ENCODE measurements at places on chromosomes 7 and 10.

DNA sequence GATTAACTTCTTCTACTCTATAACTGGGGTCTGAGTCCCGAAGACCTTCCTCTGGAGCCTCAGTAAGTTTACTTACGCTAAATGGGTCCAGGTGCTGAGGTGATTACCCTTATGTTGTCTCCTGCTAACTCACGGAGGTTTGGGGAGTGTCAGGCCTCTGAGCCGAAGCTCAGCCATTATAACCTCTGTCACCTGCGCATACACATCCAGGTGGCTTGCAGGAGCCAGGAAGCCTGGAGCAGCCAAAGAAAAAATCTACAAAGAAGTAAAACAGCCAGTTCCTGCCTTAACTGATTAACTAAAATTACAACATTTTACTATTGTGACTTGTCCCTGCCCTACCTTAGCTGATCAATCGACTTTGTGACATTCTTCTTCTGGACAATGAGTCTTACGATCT lies 350.7 kb downstream of the GLRX3 start:
- no peak for DNase-seq

DNA sequence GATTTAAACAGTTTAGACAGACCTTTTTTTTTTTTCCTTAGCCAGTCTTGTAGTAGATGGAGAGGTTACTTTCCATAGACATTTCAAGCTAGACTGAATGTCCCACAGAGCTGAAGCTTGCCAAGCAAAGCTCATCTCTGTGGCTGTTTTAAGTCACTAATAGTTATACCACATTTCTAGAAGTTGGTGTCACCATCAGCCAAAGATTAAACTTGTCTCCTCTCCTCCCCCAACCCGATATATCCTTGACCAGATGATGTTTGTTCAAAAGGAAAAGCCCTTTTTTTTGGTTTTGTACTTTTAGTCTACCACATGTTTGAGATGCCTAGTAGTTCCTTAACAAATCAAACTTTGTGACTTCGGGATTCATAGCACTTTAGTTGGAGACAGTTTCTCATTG lies 66.1 kb downstream of the ADD3 start:
- no peak for DNase-seq

- DNase-seq = no peak
Observed at GRCh38 chr7:32179567-32179966, 109.4 kb upstream of the PDE1C start.

DNA sequence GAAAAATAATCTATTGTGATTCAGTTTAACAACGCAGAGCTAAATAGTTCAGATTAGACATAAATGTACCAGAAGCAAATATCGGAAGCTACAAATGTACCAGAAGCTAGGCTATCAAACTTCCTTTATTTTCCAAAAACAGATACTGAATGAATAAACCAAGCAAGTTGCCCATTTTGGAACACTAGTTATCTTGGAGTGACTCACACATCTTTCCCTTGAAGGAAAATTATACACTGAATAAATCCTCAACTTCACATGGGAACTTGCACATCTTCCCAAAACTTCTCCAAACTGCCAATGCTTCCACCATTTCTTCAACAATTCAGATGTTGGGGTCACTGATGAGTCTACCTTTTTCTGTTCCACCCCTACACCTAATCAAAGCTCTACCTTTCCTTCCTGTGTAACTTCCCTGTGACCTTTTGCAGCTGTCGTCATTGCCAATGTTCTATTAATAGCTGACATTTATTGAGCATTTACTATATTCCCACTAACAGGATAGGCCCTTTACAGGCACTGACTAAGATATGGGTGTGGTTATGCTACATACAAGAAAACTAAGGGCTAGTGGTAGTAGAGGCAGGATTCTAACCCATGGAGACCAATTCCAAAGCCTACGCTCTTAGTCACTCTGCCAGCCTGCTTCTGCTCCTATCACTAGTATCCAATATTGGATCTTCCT lies 22.7 kb downstream of the RELN start:
- DNase-seq = no peak

GRCh38 chr10:35460852-35461460 lies 124.6 kb downstream of the CCNY start:
- DNase-seq = no peak

DNA sequence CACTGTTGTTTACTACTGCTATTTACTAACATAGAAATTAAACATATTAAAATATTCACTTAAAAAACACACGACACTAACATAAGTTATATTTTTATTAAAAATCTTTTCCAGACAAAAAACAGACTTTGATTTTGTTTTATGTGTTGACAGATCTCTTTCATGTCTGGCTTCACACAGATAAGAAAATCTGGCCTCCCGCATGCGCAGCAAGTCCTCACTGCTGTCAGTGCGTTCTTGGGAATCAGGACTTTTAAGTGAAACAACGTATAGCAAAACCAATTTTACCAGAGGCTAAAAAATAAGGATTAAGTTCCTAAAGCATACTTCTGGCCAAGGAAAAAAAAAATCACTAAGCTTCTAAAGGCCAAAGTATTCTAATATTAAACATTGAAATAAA lies 1.2 kb upstream of the IDI1 start:
- peak; percentile 19 for DNase-seq

DNA sequence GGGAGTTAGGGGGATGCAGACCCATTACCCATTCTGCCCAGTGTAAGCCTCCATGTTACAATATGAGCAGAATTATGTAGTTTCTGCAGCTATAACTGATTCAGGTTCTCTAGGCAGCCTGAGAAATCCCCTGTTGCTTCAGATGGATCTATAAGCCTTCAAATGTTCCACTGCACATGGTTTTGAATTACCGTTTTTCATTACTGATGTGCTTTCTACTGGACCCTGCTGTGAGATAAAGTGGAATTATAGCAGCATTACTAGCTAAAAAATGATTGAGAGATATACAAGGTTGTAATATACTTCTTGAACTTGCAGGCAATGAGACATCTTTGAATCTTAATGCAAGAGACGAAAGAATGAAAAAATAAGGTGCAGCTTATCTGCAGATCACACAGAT lies 38.4 kb upstream of the ANAPC16 start:
- DNase-seq = no peak

GRCh38 chr7:4115442-4115841 lies 566.7 kb upstream of the FOXK1 start:
- no peak for DNase-seq

DNA sequence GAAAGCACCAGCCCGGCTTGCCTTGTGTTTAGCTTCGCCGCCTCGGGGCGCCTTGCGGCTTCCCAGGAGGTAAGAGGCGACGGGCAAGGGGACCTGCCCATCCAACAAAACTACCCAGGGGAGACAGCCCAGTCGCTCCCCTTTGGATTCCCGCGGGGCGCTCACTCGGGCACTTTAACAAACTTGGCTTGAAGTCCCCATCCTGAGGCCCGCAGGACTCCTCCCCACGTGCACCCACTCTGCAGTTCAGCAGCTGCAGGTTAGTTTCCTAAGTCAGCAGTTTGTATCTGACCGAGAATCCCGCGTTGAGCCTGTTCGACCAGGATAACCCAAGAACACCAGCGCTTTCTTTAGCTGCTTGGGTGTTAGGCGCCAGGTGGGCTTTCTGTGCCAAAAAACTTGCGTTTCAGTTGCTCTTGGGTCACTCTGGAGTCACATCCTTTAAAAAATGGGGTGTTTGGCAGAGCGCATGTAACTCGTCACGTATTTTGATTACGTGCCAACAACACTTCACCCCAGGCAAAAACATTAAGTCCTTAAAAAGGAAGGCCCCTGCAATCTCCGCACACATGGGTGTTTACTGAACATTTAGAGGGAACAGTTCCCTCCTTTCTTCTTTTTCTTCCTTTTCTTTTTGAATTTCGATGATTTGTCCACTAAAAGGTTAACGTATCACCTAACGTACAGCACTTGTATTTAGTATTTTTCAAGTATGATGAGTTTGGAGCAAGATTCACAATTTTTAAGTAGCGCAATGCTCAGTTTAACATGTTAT lies 876 bp downstream of the DNAH11 start:
- no peak for DNase-seq

- no peak for DNase-seq
Observed at GRCh38 chr7:86989407-86989806, 70.0 kb downstream of the ELAPOR2 start.

- no peak for DNase-seq
Observed at GRCh38 chr7:158255156-158255555, 332.5 kb downstream of the PTPRN2 start.

DNA sequence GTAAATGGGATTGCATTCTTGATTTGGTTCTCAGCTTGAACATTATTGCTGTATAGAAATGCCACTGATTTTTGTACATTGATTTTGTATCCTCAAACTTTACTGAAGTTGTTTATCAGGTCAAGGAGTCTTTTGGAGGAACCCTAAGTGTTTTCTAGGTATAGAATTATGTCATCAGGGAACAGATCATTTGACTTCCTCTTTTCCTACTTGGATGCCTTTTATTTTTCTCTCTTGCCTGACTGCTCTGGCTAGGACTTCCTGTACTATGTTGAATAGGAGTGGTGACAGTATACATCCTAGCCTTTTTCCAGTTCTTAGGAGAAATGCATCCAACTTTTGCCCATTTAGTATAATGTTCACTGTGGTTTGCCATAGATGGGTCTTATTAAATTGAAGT lies 48.8 kb downstream of the ANXA8 start:
- DNase-seq = no peak

DNA sequence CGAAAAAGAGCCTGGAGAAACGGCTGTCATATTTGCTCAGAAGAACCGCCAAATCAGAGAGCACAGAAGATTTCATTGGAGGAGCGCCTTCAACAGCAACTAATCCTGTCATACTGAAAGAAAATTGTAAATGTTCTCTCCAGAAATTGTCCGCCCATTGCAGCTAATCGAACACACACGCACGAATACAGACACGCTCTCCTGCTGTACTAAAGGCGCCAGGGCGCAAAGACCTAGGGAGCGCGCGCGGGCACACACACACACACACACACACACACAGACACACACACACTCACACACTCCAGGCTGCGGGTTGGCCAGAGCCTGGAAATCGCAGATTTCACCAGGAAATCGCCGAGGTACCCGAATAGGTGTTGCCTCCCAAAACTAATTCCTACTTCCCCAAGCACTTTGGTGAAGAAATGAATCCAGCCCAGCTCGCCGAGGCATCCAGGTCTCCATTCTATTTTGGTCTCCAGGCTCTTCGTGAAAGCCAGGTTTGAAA lies at the start of gene CHRM2:
CHRM2 (plus strand) TSS at position 157 of the 505 bp plus-strand sequence. CDS start 146,214 bp downstream, outside the sequence.
- DNase-seq = no peak

DNA sequence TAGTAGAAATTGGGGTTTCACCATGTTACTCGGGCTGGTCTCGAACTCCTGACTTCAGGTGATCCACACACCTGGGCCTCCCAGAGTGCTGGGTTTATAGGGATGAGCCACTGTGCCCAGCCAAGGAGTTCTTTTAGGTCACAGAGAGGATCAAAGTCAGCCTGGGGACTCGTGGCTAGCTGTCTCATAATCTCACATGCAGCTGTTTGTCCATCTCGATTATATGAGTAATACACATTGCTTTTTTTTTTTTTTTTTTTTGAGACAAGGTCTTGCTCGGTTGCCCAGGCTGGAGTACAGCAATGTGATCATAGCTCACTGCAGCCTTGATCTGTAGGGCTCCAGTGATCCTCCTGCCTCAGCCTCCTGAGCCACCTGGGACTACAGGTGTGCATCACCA lies 2.2 kb downstream of the IFT22 start:
- no peak for DNase-seq

GRCh38 chr7:158953912-158954311 lies 97.6 kb downstream of the DYNC2I1 start:
- no peak for DNase-seq

DNA sequence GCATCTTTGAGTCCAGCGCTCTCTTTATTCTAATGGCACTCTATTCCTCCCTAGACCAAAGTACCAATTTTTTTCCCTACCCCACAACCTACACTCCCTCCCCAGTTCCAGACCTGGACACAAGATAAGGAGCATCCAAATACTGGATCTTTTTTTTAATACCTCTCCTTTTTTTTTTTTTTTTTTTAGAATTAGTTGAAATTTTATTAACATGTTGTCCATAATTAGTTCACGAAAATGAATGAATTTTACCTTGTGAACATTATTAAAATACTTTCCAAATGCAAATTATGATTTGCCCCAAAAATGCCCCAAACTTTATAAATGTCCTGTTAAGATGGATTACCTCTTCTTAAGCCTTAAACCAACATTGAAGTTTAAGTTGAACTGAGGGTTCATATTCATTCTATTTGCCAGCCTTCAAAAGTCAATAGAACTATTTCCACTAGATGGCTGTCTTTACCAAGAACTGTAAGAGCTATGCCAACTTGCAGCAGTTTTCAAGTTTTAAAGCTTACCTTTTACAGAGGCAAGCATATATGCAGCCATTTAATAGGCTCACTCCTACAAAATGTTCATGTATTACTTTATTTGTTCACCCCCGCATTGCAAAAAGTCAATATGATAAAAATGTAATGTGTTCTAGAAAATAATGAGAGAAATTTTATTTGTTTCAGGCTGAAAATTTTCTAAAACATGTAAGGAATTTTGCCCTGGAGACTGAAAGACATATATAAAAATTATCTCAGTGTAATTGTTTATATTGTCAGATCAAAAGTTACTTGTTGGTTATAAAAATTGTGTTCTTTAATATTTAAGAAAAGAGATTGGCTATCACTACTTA lies 39.7 kb upstream of the TNKS2 start:
- no peak for DNase-seq

DNA sequence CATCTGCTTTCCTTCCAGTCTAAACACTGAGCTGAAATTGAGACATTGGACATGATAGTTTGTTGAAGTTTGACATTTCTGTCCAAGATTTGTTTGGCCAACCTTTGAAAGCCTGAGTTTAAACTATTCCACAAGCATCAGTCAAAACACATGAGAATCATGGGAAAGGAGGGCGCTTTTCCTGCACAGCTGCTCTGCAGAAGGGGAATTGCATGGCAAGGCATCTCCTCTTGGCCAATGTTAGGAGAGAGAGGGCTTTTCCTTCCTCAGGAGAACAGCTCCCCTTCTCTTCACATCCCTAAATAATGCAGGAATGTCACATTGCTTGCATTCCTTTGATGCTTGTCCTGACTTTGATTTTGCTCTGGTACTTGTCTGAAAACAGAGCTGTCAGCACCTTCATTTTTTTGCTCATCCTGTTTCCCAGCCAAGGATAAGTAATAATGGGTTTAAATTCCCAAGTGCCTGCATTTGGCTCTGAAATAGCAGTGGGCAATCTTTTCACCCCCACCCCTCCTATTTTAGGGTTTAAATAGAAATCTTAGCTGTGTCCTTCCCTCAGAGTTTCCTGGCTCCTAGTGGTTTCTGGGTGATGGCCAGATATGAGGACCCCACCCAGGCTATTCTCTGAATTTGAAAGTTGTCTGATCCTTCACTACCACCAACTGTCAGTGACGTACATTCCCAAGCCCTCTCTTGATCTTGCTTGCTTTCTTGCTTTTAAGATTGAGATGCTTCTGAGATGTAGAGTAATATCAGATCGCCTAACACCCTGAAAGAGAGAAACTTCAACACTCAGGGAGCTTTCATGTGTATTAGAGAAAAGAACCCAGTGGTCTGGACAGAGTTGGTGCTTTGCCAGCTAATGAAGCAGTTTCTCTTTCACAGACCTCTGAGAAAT lies 75.2 kb upstream of the NPVF start:
- no peak for DNase-seq

DNA sequence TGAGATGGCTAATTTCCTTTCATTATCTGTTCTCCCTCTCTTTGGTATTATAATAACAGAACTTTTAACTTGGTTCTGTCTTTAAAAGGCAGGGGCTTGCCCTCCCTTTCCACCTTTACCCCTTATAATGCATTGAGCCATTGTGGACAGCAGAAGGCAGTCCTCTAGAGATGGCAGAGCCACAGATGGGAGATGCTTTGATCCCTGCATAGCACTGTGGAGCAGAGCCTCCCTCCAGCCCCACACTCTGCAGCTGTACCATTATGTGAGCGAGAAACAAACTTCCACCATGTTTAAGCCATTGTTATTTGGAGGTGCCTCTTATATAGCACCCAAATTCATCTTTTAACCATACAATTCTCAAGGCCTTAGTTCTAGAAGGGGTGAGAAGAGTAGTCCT lies 78.4 kb downstream of the SEC23IP start:
- no peak for DNase-seq
